ENCODE measurements at places on chromosomes 3 and 15.

GRCh38 chr15:63605816-63606215 is 8.6 kb downstream of the FBXL22 start:
- peak; percentile 80 for DNase-seq

- no peak for DNase-seq
Observed at GRCh38 chr3:61032991-61033390, 218.3 kb downstream of the FHIT start.

DNA sequence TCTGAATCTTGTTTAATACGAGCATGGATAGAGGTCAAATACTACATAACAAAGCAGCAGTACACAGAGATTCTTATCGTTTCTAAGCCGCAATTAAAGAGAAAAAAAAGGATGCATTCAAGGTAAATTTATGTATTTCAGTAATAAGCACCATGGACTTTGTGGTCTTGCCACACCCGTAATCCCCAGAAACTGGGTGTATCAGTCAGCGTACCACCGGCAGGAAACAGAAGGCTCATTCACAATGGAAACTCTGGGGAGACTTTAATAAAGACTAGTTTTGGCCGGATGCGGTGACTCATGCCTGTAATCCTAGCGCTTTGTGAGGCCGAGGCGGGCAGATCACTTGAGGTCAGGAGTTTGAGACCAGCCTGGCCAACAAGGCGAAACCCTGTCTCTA is 81.9 kb upstream of the ZNF280D start:
- DNase-seq: peak; percentile 6

DNA sequence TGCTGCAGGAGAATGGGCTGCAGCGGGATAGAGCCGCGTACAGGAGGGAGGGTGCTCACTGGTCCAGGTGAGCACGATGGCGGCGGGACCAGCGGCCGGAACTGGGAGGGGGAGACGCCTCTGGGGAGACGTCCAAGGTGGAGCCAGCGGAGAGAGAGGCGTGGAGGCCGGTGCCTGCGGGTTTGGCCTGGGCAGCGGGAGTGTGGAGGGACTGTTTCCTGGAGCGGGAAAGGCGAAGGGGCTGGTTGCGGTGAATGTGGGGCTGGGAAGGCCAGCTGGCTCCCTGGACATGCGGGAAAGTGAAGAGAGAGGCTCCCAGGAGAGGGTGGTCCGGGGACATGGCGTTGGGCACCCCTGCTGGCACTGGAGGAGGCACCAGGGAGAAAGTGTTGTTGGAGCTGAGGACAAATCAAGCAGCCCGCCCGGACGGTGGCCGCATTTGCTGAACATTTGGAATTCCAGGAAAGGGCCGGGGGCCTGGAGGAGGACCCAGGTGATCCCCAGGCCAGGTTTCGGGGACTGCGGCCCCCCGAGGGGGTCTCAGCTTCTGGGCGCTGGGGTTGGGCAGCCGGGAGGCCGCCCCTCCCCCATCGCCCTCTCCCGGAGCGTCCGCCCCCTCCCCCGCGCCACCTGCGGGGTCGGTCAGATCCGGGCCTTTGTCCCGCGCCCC is 34.3 kb downstream of the DNAJB8 start:
- DNase-seq: no peak

DNA sequence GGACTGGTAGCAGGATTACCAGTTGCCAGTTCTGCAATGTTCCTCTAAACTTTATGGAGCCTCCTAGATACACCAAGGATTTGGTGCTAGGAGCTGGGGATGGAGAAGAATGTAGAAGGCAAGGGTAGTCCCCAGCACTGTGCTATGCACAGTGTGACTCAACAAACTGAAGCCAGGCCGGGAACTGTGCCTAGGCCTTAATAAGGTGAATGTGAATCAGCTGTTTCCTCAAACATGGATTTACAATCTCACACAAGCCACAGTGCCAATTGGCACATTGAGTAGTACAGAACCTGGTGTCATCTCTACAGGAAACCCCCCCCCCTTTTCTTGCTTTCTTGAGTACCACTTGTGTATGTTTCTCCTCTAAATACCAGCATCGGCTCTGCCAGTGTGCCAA is 32.5 kb downstream of the MRPS25 start:
- no peak for DNase-seq

GRCh38 chr3:101784855-101785613 is 6.0 kb downstream of the NXPE3 start:
- no peak for DNase-seq

DNA sequence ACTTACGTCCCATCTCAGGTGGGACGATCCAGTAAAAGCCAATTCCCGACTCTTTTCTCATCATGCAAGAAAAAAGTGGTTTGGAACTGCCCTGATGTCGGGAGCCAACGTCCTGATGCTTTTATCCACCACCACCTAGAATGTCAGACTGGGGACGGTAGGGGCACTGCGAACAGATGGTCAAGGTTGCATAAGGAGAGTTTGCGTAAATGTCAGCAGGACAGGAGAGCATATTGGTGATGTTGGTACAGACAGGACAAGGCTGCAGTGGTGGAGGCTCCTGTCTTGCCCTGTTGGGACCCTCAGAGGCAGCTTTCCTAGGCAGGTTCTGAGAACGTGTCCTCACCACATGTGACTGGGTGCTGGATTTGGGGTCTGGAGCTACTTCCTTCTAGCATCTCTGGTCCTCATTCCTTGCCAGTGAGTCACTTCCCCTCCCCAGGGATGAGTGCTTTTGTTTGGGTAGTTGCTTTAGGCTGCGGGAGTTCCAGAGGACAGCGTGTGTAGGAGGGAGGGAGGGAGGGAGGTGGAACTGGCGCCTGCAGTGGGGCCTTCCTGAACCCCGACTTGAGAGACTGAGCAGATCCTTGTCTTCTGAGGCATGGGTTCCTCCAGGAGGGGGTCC is 21.0 kb downstream of the THSD4 start:
- DNase-seq: no peak

- no peak for DNase-seq
Observed at GRCh38 chr3:105764378-105765307, 104.2 kb downstream of the CBLB start.

- no peak for DNase-seq
Observed at GRCh38 chr3:167780214-167780883, 44.8 kb downstream of the SERPINI1 start.

GRCh38 chr3:80580146-80580545 is 812.3 kb upstream of the ROBO1 start:
- no peak for DNase-seq

- DNase-seq: no peak
Observed at GRCh38 chr3:123533554-123534159, 51.2 kb downstream of the HACD2 start.

DNA sequence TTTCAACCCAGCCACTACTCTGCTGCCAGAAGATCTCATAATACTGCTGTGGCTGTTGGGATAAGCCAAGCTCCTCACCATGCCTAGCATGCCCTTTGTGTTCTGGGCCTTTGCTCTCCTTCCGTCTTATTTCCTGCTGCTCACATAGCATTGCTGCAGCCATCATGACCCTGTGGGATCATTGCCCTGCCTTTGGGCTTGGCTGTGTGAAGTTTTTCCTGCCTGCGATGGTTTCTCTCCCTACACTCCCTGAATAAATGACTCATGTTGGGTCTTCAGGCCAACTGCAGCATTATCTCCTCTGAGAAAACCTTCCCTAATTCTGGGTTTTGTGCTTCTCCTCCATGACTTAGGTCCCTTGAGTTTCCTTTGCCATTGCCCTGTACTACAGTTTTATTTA is 20.8 kb upstream of the TRA2B start:
- DNase-seq: no peak

DNA sequence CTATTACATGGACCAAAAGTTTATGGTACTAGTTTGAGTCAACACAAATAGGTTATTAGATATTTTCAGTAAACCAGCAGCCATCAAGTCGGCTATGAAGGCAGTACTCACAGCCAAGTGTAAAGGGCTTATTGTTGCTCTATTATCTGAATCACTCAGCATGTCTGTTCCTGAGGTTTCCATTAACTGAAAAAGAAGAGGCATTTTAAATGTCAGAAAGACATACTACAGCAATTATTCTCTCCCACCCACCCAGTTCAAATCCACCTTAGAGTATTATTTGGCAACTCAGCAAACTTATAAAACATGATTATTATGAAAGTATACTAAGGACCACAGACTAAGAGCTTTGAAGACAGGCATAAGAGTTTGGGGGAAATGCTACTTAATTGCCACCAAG is 93.1 kb downstream of the BTD start:
- no peak for DNase-seq

- peak; percentile 60 for DNase-seq
Observed at GRCh38 chr3:14410503-14411165, 8.2 kb downstream of the SLC6A6 start.

- no peak for DNase-seq
Observed at GRCh38 chr3:184629555-184630160, 68.1 kb downstream of the EPHB3 start.

DNA sequence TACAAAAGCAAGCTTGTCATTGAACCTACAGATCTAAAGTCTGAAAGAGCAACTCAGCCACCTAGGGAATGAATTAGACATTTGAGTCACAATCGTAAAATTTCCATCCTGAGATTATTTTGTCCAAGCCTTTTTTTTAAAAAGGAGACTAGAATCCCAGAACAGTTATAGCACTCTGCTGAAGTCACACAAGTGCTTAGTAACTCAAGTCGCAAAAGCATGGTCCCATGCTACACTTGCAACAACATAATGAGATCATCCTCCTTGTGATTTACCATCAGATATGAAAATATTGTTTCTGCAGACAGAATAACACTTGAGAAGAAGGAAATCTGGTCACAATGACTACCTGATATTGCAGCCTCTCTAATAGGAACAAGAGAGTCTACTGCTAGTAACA is 106.7 kb downstream of the ZIC4 start:
- no peak for DNase-seq

- no peak for DNase-seq
Observed at GRCh38 chr3:51954105-51954504, 1.1 kb upstream of the GPR62 start.

GRCh38 chr15:74642734-74643664 is 27.4 kb downstream of the CLK3 start:
- DNase-seq: no peak

GRCh38 chr3:122800706-122801237 is 5.9 kb downstream of the SLC49A4 start:
- DNase-seq: no peak

- DNase-seq: peak; percentile 24
Observed at GRCh38 chr3:194130807-194131589, 5.0 kb upstream of the HES1 start.

GRCh38 chr3:43693594-43693993 is 2.9 kb downstream of the ABHD5 start:
- no peak for DNase-seq

GRCh38 chr3:37601832-37602231 is 259.8 kb upstream of the CTDSPL start:
- no peak for DNase-seq

GRCh38 chr3:18786650-18787323 is 361.5 kb upstream of the KCNH8 start:
- DNase-seq: no peak

- no peak for DNase-seq
Observed at GRCh38 chr15:87682527-87682926, 574.0 kb downstream of the NTRK3 start.

GRCh38 chr3:11014253-11014652 is 21.7 kb downstream of the SLC6A1 start:
- no peak for DNase-seq

DNA sequence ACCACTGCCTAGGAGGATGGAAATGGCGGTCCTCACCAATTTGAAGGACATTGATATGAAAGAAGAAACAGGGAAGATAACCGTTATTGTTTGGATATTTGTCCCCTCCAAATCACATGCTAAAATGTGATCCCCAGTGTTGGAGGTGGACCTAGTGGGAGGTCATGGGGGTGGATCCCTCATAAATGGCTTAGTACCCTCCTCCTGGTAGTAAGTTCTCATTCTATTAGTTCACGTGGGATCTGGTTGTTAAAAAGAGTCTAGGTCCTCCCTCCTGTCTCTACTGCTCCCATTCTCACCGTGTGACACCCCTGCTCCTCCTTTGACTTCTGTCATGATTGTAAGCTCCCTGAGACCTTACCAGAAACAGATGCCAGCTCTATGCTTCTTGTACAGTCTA is 30.5 kb downstream of the TLNRD1 start:
- DNase-seq: no peak

- no peak for DNase-seq
Observed at GRCh38 chr3:15153103-15153502, 52.9 kb upstream of the CAPN7 start.

DNA sequence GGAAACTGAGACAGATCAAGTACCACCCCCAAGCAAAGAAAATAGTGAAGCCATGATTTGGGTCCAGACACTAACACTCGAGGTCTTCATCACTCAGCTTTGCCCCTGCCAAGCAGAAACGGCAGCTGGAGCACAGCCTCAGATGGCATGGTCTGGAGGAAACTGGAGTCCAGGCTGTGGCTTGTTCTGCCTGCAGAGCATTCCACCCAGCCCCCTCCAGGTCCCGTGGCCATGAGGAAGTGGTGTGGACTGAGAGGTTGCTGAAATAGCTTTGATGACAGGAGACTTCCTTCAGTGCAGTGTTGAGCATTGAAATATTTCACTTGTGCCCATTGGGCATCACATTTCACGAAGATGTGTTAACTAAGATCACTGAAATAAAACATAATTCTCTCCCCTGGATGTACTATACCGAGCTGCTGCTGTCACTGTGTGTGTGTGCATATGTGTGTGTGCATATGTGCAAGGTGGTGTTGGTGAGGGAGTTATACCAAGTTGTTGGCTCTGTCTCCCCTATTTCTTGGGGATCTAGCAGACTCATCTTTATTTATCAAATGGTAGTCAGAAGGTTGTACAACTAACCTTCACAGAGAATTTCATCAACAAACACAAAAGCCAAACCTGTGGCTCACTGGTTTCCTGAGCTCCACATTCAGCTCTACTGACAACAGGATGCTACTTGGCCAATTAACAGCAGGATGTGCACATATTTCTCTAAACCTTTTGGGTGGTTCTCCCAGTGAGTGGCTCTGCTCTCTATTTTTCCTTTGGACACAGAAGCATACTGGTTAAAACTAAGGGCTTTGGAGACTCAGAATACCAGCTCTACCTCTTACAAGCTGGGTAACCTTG is 660.1 kb upstream of the CFAP20DC start:
- DNase-seq: peak; percentile 23

DNA sequence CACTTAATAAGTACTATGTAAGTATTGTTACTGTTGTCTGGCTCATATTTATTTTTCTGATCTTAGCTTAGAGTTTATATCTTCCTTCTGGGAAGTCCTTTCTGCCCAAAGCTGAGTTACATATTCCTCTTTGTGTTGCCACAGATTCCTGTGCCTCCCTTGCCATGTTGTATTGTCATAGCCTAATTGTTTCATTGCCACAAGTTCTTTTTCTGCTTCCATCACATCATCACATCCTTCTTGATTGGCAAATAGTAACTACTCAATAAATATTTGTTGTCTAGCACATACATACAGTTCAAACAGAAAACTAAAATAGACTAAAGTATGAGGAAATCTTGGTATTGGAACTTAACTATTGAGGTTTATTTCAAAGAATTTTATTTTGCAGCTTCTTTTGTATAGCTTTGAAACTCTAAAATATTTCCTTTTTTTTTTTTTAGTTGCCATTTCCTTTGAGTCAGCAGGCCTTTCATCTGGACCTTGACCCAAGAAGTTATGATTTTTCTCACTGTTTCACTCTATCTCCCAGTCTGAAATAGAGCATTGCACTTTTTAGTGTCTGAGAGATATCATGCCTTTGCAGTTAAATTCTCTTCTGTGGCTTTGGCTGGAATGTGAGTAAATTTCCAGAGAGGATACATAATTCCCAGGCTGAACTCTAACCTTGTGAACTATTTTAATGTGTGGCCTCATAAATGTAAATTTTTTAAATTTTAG is 98.2 kb downstream of the ZNF609 start:
- DNase-seq: no peak
